ENCODE measurements at places on chromosomes 5 and 9. TPM values are rescaled to one million over a fixed set of nuclear protein-coding genes. Genes with fewer than 3 reads are reported as not detected.

DNA sequence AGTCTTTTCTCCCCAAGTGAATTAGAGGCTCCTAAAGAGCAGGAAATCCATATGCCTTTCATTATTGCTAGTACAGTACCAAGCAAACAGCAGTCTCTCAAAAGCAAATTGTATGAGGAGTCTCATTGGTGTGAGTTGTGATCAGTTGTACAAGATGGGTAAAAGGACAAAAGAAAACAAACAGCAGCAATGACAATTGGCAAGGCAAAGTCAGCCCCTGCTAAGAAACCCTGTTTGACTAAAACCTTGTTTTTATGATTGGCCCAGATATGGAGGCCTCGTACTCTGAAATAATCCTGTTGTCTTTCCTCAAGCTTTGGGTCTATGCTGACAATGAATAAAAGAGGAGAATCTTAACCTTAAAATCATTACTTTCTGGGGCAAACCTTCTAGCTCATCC is 69.8 kb downstream of the FOXD1 start:
- DNase-seq: no peak

GRCh38 chr5:147180751-147181150 is 54.1 kb upstream of the STK32A start:
- no peak for DNase-seq

DNA sequence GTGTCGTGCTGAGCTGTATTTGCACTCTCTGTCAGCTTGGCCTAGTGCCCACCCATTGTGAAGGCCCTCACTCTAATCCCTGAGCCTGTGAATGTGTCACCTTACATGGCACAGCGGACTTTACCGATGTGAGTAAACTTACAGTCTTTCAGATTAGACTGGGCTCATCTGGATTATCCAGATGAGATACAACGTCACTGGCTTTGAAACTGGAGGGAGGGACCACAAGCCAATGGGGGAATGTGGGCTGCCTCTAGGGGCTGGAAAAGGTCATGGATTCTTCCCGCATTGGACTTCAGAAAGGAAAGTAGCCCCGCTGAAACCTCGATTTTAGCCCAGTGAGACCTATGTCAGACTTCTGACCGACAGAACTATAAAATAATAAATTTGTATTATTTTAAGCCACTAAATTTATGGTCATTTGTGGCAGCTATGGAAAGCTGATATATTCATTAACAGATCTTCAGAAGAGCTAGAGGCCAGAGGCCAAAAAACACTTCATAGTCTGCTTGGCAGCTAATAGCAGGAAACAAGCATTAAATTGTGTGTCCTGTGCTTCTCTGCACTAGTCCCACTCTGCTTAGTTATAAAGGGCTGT is 139.0 kb upstream of the GAS1 start:
- no peak for DNase-seq

TMEM232 gene
- total RNA-seq: 0.28 TPM

PLEKHG4B gene
- total RNA-seq: 0.37 TPM

DND1 gene
- 4.5 TPM for total RNA-seq

- DNase-seq: no peak
Measured at GRCh38 chr5:90233476-90233875, 176.1 kb downstream of the CETN3 start.

- no peak for DNase-seq
Measured at GRCh38 chr5:139513852-139514485, 31.4 kb upstream of the STING1 start.

DNA sequence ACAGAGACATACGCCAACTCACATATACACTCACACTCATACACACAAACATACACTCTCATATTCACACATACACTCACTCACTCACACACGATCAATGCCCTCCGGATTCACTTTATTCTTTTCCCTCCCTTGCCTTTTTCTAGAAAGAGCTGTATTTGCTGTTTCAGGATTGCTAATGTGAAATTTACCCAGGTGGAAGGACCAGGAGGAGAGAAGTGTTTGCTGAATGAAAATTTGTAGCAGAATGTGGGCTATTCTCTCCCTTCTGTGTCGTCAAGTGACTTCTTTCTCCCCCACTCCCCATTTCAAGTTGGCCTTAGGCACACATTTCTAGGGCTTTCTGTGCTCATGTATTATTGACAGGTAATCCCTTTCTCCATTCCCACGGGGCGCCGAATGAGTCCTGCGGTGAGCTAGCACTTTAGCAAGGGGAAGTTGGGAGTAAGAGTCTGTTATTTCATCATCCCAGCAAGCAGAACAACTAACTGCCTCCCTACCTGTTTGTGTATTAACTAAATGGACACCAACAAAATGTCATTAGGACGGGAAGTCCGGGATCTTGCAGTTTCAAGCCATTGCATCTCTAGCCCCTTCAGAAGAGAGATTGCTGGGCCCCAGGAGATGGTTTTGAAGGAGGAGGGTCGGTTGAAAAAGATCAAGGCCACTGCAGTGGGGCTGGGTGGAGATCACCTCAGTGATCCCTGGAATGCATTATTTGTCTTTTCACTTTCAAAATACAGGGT is 97.1 kb upstream of the TAF11L2 start:
- DNase-seq: no peak

DNA sequence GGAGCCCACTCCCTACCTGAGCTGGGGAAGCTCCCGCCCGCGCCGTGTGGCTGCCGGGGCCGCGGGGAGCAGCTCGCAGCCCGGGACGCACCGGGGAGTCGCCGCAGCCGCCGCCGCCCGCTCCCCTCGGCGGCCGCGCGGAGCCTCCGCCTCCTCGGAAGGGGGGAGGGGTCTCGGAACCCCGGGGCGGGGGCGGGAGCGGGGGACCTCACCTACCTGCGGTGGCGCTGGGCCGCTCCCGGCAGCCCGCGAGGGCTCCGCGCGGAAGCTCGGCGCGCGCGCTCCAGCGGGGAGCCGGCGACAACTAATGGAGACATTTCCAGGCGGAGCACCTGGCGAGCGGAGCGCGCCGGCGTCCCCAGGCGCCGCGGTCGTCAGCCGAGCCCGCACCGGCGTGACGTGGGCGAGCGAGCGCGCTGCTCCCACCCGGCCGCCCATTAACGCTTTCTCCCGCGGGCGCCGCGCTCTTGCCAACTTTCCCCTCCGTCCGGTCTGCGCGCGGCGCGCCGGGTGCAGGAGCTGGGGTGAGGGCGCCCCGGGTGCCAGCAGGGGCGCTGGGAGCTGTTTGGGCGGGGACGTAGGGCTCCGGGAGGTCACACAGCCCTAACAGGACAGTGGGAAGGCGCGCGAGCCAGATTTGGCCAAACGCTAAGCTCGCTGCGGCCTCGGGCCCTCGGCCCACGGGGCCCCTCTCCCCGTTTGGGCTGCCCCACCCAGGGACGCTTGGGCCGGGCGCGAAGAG is 4.3 kb upstream of the IRX4 start:
- no peak for DNase-seq

GRCh38 chr5:10157085-10157669 is 92.5 kb downstream of the ATPSCKMT start:
- no peak for DNase-seq

DNA sequence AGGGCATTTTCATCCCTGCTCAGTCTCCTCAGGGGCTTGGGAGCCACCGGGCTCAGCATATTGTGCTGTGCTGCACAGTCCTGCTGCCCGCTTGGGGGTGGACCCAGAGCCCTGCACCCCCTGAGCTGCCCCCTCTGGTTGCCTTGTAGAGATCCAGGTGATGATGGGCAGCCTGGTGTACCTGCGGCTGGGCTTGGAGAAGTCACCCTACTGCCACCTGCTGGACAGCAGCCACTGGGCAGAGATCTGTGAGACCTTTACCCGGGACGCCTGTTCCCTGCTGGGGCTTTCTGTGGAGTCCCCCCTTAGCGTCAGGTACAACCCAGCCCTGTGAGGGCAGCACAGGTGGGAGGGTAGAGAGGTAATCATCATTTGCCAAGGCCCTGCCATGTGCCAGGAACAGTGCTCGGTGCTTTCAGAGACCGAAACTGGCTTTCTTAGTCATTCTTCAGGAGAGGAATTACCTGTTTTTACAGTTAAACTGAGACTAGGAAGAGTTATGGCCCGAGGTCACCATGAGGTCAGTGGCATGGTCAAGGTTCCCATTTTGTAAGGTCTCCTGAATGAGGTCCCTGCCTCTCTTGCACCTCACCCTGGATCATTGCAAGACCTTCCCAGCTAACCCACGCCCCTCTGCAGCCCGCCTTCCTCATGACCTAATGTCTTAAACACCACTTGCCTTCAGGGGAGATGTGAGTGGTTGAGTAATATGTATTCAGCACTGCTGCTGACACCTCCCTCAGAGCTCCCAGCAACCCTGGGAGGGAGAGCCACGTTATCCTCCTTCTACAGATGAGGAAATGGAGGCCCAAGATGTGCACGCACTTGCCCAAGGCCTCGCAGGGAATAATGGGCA is 7.5 kb downstream of the NHP2 start:
- peak; percentile 73 for DNase-seq

DNA sequence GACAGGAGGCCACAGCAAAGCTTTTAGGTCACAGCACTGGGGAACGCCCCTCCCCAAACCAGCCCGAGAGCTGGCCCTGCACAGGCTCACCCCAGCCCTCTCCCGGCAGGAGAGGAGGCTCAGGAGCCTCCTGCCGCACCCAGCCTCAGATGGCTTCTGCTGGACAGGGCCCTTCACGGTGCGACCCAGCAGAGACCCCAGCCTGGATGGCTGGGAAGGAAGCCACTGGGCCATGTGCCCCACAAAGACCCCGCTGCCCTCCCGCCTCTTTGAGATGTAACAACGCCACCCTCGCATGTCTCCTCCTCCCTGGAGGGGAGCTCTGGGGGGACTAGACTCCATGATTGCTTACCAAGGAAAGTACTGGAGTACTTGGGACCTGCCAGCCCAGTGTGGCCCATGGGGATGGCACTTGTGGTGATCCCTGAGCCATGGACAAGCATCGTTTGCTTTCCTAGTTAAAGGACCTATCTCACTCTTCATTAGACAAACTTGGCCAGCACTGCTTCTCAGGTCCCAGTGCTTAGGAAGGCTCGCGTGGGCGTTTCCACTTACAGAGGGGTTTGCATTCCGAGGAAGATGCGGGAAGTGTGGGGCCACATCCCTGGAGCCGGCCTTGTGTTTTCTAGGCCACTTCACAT is 9.0 kb downstream of the MYMK start:
- DNase-seq: no peak

IL17B gene
- not detected for total RNA-seq

WDR41 gene
- 12.8 TPM for total RNA-seq

JAK2 gene
- 39.9 TPM for total RNA-seq

- DNase-seq: no peak
Measured at GRCh38 chr5:122130152-122130551, 806 bp downstream of the ZNF474 start.
